Activated gamma-delta T cell treated with anti-CD3 and anti-CD28 coated beads, Interleukin-2, amount 50 U/mL, for 16 hours (primary cell): ENCODE measurements at places on chromosomes 5 and 9.

- DNase-seq = no peak
Observed at GRCh38 chr5:40826489-40827187, 8.4 kb downstream of the RPL37 start.

DNA sequence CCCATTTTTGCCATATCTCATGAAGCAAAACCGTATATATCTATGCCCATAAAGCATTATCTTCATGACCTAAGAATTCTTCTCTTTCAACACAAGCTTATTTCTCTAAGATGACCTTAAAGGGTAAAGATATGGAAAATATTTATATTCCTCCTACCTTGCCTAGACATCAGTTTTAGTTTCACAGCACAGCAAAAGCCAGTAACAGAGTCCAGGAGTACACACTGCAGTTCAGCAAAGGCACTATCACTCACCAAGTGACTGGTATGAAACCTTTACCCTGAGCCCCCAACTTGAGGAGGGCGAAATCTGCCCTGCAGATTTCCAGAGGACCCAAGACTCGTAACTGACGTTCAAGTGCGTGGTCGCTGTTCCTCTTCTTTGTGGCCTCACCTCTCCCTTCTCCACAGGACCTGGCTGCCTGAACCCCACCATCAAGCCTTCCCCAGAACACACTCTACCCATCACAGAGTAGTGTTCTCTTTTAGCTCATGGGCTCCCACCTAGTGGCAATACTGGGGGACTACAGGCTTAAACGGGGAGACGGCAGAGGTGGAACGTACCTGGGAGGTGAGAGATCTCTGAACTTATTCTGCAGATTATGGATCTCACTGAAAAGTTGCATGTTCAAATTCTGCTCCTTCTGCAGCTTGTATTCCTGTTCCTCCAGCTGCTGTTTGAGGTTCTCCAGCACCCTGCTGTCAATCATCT lies 141.0 kb downstream of the CDK5RAP2 start:
- no peak for DNase-seq

DNA sequence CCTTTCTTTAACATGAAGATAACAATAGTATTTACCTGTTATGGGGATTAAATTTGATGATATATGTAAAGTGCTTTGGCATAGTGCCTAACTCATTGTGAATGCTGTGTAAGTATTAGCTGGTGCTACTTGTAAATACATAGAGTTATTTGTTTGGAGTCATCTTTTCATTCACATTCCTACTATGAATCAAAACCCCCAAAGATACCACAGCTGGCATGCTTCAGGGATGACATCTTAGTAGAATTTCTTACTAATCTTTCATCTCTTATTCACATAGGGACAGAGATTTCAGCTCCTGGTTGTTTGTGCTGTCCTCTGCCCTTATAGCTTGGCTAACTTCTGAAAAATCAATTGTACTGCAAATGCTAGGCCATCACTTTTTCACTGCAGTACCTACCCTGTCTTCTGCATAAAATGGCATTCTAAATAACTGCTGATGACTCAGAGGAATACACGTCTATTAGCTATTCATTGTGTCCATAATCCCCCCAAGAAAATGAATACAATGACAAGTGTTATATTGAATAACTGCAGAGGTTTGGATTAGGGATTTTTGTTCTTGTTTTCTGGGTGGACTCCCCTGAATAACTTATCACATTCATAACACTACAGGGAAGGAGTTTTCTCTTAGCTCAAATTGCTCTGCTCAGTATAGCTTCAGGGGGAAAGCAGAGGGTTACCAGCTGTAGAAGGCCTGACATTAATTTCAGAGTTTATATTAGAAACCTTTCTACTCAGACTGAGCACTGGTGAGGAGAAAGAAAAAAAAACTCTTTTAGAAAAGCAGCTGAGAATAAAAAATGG lies 192.2 kb upstream of the C9orf72 start:
- no peak for DNase-seq

- DNase-seq = no peak
Observed at GRCh38 chr5:6723122-6723815, 10.0 kb downstream of the TENT4A start.

- DNase-seq = no peak
Observed at GRCh38 chr9:76882686-76883085, 23.2 kb downstream of the PRUNE2 start.

DNA sequence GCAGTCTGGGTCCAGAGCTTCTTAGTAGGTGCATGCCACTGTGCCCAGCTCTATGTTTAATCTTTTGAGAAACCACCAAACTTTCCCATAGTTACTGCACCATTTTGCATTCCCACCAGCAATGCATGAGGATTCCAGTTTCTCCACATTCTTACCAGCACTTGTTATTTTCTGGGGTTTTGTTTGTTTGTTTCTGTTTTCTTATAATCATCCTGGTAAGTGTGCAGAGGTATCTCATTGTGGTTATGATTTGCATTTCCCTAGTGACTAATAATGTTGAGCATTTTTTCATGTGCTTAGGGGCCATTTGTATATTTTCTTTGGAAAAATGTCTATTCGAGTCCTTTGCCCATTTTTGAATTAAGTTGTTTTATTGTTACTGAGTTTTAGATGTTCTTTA lies 11.4 kb downstream of the FOXE1 start:
- DNase-seq = no peak

DNA sequence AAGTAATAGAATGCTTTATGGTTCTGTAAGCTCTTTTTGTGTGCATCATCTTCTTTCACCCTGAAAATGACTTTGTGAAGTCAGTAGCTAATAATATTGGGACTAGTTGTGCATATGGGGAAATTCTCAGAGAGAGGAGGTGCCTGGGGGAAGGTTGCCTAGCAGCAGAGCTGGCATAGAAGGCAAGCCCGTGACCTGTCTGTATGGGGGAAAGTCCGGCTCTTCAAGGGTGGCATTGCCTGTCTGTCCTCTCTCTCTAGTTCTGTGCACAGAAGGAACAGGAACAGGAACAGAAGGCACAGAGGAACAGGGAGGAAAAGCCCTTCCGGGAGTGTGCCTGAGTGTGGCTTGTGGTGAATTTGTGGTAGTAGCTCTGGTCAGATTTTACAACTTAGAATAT lies 33.1 kb downstream of the SH3GL2 start:
- DNase-seq = no peak

GRCh38 chr9:128724744-128725211 lies 851 bp upstream of the ZDHHC12 start:
- DNase-seq = no peak

- DNase-seq = no peak
Observed at GRCh38 chr9:110659891-110660541, 8.6 kb upstream of the MUSK start.

GRCh38 chr9:35628389-35628991 lies 10.3 kb upstream of the CD72 start:
- no peak for DNase-seq

DNA sequence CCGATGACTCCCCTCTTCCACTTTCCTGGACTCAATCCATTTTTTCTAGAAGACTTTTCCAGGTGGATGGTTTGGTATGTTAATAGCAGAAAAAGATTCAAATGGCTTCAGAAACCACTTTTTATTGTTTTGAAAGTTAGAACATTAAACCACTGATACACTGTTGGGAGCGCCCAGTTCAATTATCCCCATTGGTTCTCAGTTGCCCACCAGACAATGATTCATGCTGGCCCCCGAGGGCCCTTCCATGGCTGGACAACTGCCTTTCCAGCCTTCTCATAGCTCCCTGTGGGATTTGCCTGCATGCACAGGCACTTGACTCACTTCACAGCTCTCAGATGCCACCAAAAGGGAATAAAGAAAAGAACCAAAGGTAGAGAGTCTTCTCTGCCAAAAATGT lies 21.3 kb upstream of the ANKRD34B start:
- DNase-seq = no peak

DNA sequence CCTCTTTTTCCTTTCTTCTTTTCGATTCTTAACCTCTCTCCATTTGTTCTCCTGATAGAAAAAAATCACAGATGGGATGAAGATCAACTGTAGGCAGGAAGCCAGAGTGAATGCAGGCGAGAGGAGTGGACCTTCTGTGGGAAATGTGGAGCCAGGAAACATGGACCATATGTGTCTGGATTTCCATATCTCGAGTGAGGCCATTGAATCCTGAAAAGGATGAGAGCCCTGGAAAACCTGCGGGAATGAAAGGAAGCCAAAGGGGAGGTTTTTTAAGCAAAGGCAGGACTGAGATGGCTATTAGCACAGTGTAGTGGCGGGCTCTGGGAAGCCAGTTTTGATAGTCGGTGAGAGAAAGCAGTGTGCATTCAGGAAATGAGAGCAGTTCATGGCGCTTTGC lies 139.5 kb upstream of the C9orf72 start:
- DNase-seq = no peak

GRCh38 chr9:114370968-114371320 lies 16.8 kb downstream of the AKNA start:
- DNase-seq = no peak

DNA sequence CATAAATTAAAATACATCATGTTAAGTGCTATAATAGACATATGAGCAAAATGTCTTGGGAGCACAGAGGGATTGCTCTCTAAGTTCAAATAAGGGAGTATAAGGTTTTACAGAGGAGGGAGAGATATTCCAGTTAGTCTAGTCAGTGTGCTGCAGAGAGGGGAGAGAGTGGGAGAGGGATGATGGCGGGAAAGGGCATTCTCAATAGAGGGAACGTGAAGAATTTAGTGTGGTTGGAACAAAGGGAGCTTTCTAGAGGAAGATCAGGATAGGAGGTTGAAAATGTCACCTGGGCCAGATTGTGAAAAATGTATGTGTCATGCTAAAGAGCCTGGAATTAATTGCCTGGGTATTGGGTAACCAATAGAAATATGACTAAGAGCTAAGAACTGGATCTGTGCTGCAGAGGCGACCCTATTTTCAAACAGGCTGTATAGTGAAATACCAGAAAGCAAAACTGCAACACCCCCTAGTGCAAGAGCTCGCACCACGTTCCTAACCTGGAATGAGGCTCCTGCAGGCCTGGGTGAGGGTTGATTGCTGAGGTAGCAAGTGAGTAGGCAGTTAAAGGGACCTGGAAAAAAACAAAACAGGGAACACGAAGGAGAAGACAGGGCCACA lies 791.8 kb upstream of the C9orf72 start:
- no peak for DNase-seq

GRCh38 chr5:38831909-38832308 lies 13.9 kb upstream of the OSMR start:
- DNase-seq = no peak

DNA sequence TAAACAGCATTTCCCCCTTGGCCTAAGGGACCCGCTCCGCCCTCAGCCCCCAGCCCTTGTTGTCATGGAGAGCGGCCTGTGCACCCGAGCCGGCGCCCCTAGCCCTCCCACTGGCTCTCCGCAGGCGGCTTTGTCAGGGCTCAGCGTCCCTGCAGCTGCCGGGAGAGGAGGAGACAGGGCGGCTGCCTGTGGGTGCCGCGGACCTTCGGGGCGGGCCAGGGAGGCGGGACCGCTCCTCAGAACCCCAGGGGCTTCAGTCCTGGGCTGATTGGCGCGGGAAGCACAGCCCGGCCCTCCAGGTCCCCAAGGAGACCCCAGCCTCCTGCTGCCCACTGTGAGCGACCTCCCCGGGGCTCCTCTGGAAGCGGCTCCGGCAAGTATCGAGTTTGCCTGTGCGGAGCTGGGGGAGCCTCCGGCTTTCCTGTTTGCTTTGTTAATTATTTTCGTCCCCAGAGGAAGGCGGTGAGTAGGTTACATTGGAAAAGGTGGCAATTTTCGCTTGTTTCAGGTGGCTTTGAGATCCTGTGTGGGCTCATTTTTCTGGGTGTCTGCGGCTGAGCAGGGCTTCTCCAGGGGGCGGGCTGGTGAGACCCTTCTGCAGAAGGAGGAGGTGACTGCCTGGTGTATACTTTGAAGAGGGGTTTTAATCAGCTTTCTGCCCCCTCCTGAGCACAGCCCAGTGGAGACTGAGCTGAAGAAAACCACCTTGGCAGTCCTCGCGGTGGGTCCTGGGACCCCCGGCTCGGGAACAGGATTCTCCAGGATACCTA lies at the start of gene FGD3:
Gene FGD3, plus strand, starts transcription at position 256 of the 770 bp plus-strand sequence. CDS start 28,734 bp downstream, outside the sequence.
- no peak for DNase-seq

DNA sequence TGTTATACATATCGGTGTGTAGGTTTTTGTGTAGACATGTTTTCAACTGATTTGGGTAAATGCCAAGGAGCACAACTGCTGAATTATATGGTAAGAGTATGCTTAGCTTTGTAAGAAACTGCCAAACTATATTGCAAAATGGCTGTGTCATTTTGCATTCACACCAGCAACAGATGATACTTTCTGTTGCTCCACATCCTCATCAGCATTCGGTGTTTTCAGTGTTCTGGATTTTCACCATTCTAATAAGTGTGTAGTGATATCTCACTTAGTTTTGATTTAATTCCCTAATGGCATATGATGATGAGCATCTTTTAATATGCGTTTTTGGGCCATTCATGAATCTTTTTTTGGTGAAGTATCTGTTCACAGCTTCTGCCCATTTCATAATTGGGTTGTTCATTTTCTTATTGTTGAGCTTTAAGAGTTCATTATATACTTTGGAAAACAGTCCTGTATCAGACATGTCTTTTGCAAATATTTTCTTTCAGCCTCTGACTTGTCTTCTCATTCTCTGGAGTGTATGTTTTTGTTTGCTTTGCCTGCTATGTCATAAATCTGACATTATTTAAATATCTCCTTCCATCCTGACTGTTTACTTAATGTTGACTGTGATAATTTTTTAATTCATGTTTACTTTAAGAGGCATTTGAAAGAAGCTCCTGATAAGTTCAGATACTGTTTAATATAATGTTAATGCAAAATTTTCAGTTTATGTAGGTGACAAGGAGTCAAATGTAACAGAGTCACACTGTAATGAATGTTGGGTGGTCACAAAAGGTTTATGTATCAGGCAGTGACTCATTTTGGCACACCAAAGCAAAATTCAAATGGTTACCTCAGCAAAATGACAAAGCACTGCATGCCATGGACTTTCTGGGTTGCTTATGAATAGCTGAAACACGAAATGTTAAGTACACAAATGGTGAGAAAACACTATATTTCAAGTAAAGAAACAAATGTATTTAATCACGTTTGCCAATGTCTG lies 181.1 kb upstream of the DAB2 start:
- DNase-seq = no peak

- DNase-seq = no peak
Observed at GRCh38 chr9:84411683-84412267, 71.2 kb upstream of the SLC28A3 start.

DNA sequence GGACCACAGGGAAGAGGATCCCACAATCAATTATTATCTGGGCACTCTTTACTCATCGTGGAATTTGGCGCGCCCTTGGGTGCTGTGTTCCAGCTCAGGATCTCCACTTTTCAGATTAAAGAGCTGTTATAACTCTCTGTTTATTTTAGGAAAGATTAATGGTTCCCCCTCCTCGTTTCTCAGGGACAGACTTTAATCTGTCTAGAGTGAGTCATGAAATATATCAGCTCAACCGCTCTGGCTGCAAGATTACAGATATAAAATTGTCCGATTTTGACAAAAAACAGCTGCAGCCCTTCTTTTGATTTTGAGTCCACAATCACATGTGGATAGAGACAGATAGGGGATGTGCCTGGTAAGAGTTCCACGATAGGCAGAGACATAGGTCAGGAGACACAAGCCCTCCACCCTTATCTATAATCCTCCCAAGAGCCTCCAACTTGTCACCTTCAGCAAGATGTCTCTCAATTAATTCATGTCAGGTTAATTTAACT lies 77.6 kb upstream of the ANKRD55 start:
- DNase-seq = no peak

GRCh38 chr5:142798099-142798770 lies 28.1 kb downstream of the ARHGAP26 start:
- DNase-seq = peak; percentile 17

GRCh38 chr9:137202966-137203365 lies 2.4 kb upstream of the TPRN start:
- no peak for DNase-seq
